Foreskin keratinocyte (primary cell): ENCODE measurements at places on chromosomes 12 and 14. TPM values are rescaled to one million over a fixed set of nuclear protein-coding genes. Genes with fewer than 3 reads are reported as not detected.

DNA sequence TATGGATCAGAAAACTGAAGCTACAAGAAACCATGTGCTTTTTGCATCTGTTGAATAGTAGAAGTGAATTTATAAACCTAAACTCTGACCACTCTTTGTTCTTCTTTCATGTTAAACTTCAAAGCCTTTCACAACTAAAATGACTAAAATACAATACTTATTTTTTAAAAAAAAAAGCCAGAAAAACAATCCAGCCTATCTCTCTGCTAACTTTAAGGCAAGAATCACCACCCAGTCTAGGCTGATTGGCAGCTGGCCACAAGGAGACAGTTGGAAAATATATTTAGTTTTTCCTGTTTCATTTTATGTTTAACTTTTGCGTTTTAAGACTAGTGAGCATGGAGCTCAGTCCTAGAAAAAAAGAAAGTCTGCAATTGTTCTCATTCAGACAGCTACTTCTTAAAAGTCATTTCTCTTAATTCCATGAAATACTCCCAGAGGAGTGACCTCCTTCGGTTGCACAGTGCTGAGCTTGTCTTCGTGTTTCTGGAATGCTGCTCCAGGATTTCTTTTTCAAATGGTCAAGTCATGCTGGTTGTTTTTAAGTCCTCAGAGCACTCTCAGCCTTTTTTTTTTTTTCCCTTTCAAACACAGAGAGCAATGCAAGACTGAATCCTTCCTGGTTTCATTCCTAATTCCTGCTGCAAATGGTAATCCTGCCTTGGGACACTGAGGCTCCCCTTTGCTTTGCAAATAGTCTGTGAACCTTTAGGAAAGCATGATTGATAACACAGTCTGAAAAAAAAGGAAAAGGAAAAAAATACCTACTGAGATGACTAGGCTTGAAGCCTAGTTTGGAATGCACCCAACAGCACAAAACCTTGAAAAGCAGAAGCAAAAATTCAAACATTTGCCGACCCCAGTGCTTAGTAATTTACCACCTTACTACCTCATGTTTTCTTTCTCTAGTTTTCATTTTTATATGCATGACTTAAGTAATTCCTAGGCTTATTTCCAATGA, 233.3 kb upstream of the DAAM1 start:
- no peak for DNase-seq

DNA sequence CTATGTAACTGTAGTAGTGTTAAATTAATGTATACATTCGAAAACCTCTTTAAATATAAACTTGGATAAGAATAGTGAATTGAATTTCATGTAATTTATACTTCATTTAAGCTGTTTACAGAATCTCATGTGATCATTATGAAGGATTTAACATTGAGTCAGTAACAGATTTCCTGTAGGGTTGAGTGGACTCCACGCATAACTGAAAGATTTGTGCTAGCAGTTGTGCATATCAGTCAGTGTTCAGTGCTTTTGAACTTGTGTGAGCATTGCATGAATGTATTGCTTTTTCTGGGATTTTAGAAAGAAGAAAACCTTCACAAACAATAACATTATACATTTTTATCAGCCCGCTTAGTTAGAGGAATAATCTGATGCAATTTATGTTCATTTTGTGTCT, 1435.3 kb downstream of the LRFN5 start:
- no peak for DNase-seq

DNA sequence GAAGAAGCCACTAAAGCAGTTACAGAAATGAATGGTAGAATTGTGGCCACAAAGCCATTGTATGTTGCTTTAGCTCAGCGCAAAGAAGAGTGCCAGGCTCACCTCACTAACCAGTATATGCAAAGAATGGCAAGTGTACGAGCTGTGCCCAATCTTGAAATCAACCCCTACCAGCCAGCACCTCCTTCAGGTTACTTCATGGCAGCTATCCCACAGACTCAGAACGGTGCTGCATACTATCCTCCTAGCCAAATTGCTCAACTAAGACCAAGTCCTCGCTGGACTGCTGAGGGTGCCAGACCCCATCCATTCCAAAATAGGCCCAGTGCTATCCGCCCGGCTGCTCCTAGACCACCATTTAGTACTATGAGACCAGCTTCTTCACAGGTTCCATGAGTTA, 21.5 kb upstream of the SRGAP1 start:
- no peak for DNase-seq

DNA sequence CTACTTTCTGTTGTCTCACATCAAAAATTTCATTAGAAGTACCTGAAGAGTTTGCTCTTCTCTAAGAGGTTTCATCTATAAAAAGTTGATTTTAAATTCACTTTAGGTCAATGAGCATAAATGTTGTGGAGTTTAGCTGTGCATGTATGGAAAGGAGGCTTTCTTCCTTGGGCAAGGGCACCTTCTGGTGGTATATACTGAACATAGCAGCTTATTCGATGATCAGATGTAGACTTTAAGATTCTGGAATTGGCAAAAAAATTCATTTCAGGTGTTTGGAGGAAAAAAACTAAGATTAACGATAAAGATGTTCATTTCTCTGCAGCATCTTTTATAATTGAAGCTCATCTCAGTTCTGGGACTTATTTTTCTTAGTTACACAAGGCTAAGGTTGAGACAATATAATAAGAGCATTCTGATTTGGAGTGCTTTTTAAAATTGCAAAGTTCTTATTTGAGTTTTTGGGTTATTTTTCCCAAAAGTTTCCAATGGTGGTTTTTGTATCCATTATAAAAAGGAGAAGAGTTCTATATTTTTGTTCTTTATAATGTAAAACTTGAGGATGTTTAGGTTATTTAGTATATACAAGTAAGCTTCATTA, 46.8 kb downstream of the TMEM117 start:
- no peak for DNase-seq

DNA sequence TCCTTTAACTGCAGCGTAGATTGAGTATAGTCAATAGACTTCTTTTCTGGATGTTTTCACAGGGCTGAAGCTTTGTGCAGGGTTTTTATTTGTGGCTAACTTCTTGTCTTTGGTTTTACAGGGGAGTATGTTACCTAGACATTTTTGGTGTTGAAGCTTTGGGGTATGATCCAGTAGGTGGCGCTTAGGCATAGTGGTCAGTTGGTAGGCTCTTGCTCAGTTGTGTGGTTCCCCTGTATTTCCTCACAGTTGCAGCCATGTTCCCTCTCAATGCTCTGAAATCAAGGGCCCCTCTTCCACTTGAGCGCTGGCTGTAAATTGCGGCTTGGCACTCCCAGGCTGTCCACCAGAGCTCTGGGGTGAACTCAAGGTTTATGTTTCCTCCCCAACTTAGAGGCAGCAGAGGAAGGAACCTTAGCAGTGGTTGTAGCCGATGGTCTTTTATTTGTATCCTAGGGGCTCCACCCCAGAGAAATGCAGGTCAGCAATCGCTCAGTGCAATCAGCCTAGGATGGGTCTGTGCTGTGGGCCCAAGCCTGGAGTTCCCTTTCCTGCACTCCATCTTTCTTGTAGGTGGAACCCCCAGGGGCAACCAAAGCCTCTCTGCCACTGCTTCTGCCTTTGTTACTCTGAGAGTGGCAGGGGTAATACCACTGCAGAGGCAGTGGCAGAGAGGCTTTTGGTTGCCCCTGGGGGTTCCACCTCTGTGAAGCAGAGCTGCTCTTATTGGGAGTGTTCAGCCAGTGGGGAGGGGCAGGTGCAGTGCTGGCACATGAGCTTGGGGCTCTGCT, 55.1 kb downstream of the CMAS start:
- peak; percentile 37 for DNase-seq

RAB15 gene
- 4.3 and 6.4 TPM in 2 replicates for total RNA-seq

KLRC3 gene
- total RNA-seq = not detected in 2 replicates
